ENCODE measurements at places on chromosomes 12 and 14.

DNA sequence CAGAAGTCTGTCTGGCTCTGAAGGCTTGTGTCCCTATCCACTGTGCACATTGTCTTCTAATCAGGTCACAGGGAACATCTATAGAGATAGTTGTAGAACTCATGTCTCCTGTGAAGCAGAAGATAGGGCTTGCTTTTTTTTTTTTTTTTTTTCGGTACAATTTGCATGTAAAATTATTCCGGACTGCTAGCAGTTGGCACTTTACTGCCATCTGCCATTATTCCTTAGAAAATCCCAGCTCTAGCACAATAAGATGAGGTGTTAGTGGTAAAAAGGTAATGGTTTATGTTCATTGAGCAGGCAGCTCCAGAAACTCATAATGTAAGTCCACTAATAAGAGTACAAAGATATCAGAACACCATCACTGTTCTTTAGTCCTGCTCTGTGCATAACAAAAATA is 8.7 kb downstream of the MYRFL start:
- no peak overlapping the region for H3K4me3 ChIP-seq
- no peak for DNase-seq
- no peak overlapping the region for H3K27ac ChIP-seq
- no peaks in the 10 kb centered on the region for H3K36me3 ChIP-seq

DNA sequence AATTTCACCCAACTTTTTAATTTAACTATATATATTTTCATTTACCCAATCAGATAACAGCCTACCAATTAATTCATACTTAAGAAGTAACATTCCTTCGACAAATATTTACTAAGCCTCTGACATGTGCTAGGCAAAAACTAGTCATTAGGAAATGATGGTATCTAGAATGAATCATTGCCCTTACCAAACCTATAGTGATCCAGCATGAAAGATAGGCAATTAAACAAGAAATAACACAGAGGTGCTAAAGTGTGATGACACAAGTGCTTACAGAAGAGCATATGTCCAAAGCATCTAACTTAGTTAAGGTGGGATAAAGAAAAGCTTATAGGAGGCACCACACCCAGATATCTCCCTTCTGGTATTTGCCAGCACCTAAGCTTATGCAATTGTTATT is 166.5 kb upstream of the RASSF8 start:
- H3K4me3 ChIP-seq = no peak overlapping the region
- no peak for DNase-seq
- H3K36me3 ChIP-seq = no peaks in the 10 kb centered on the region

DNA sequence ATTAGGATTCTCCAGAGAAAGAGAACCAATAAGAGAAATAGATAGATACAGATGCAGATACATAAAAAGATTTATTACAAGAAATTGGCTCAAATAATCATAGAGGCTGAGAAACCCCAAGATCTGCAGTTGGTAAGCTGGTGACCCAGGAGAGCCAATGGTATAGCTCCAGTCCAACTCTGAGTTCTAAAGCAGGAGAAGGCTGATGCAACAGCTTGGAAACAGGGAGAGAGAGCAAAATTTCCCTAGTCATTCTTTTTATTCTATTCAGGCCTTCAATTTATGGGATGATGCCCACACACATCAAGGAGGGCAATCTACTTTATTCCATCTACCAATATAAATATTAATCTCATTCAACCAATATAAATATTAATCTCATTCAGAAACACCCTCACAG is 218.2 kb downstream of the PRKD1 start:
- no peak overlapping the region for H3K4me3 ChIP-seq
- no peaks in the 10 kb centered on the region for H3K36me3 ChIP-seq
- H3K4me1 ChIP-seq = no peaks in the 10 kb centered on the region
- DNase-seq = no peak
- no peak overlapping the region for H3K27ac ChIP-seq

GRCh38 chr12:130119241-130119861 is 42.9 kb upstream of the FZD10 start:
- no peaks in the 10 kb centered on the region for H3K27me3 ChIP-seq
- H3K4me3 ChIP-seq = no peak overlapping the region
- no peak overlapping the region for H3K27ac ChIP-seq
- H3K36me3 ChIP-seq = no peaks in the 10 kb centered on the region
- H3K4me1 ChIP-seq = no peaks in the 10 kb centered on the region

DNA sequence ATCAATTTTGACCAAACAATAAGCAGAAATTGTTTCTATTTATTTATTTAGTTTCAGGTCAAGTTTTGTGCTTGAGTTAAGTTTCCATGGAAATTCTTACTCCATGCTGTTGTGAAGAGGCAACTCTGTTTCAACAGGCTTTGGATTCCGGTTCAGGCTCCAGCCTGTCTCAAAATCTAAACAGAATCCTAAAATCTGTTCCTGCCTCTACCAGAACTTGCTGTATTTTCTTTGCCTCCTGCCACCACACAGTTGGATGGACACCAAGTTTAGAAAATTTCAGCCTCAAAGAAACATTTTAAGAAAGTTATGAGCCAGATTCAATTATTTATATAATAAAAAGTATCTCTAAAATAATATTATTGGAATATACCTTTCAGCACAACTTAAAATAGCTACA is 330.9 kb downstream of the FOXG1 start:
- peaks cover 8% of the 10 kb centered on the region for H3K36me3 ChIP-seq
- no peaks in the 10 kb centered on the region for H3K27me3 ChIP-seq
- H3K4me1 ChIP-seq = no peaks in the 10 kb centered on the region
- H3K27ac ChIP-seq = no peak overlapping the region

GRCh38 chr14:39233680-39234326 is at the start of gene MIA2:
Gene MIA2 (plus strand): TSS chr14:39233915. CDS start chr14:39234115, 200 bp downstream.
- no peak within 1 kb of the TSS for H3K4me3 ChIP-seq
- no peaks in the 10 kb centered on the region for H3K27me3 ChIP-seq
- H3K36me3 ChIP-seq = no peaks in the 10 kb centered on the region
- H3K27ac ChIP-seq = no peak within 1 kb of the TSS

DNA sequence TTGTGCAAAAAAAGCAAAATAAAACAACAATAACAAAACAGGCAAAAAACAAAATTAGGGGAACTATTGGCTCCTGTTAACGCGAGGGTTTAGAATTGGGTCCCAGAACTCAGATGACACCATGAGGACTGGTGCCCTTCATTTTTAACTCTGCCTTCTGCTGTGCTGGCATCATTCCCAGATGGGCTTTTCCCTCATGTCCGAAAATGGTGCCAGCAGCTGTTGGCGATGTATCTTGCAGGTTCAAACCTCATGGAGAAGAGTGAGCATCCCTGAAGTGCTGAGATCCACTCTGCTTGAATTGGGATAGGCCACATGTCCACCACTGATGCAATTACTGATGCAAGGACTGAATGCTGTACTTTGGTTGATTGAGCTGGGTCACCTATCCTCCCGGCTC is 61.1 kb downstream of the MYRFL start:
- H3K27me3 ChIP-seq = no peaks in the 10 kb centered on the region
- no peaks in the 10 kb centered on the region for H3K4me1 ChIP-seq
- no peak overlapping the region for H3K4me3 ChIP-seq
- no peak overlapping the region for H3K27ac ChIP-seq

GRCh38 chr12:115305867-115306266 is 621.9 kb upstream of the TBX3 start:
- no peak overlapping the region for H3K4me3 ChIP-seq
- H3K36me3 ChIP-seq = no peaks in the 10 kb centered on the region
- no peak for DNase-seq
- H3K27me3 ChIP-seq = no peaks in the 10 kb centered on the region
- no peaks in the 10 kb centered on the region for H3K4me1 ChIP-seq

DNA sequence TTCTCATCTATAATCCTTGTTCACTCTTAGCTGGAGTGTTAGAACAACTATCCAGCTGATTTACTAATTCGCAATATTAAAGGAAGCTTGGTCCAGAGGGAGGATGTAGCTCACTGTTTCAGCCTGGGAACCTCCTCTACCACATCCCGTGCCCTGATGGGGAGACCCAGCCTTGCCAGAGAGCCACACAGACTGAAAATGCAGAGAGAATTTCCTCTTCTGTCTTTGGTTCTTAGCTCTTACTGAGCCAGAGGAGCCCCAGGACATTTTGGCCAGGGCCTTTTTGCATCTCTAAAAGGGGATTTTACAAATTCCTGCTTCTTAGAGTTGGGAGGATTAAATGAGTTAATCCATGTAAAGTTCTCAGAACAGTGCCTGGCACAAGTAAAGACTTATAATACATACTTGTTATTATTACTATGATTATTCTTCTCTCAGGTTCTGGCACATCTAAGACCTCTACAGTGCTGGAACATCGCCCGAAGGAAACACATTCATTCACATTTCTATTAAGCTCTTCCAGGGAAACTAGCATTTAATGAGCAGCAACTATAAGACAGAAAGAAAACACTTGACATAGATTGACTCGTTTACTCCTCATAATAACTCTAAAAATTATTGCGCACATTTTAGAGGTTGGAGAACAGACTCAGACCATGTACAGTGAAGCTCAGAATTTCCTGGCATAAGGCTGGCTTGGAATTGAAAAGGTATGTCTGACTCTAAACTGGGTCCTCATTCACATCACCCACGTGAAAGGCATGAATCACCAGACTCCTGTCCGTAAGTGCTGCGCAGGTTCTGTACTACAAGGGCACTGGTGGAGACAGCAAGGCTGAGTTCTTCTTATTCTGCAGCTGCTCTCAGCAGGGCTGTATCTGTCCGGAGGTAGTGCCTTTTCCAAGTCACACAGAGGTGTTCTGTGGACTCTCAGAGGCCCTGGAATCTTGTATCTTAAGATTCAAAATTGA is 27.8 kb upstream of the AEBP2 start:
- H3K36me3 ChIP-seq = no peaks in the 10 kb centered on the region
- H3K27ac ChIP-seq = no peak overlapping the region
- peaks cover 2% of the 10 kb centered on the region for H3K4me1 ChIP-seq
- H3K27me3 ChIP-seq = no peaks in the 10 kb centered on the region
- DNase-seq = peak; percentile 75

DNA sequence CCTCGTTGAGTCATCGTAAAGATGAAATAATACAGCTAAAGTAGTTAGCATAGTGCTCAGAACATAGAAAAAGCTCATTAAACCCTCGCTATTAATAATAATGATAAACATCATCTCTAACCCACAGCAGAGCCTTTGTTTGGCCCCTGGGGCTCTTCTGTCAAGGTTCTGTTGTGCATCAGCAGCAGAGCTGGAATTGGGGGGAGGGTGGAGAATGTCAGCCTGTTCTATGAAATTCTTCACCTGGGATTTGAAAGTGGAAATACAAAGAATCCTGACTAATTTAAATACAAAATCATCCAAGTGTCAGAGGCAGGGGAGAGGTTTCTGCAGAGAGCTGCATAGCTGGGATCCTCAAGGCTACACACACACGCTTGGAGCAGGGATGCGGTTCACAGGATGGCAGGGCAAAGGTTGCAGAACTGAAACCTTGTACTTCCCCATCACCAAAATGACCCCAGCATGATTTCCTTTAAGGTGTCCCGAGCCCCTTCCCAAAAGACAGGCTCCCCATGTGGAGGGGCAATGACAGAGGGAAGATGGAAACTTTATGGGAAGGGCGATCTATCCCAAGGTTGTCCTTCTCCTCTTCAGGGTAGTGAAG is 71.8 kb downstream of the DAD1 start:
- H3K4me3 ChIP-seq = no peak overlapping the region
- no peak for DNase-seq
- H3K4me1 ChIP-seq = no peaks in the 10 kb centered on the region
- H3K27me3 ChIP-seq = no peaks in the 10 kb centered on the region
- H3K27ac ChIP-seq = no peak overlapping the region

- no peaks in the 10 kb centered on the region for H3K36me3 ChIP-seq
- H3K4me1 ChIP-seq = no peaks in the 10 kb centered on the region
- H3K27ac ChIP-seq = no peak overlapping the region
- no peaks in the 10 kb centered on the region for H3K27me3 ChIP-seq
Measured at GRCh38 chr12:116590561-116590960, 31.4 kb downstream of the MAP1LC3B2 start.
